ENCODE measurements at places on chromosomes 2 and 18. TPM values are rescaled to one million over a fixed set of nuclear protein-coding genes. Genes with fewer than 3 reads are reported as not detected.

The PLCL1 gene
- 2.5 TPM for total RNA-seq

The EPHA4 gene
- 7.1 TPM for total RNA-seq

The IL36G gene
- total RNA-seq, result not detected

The SLC9A4 gene
- not detected for total RNA-seq

The VWA3B gene
- not detected for total RNA-seq

The COPS7B gene
- total RNA-seq, result 11.7 TPM

The KCNJ13 gene
- total RNA-seq, result not detected

The TTC21B gene
- total RNA-seq, result 23.6 TPM

The PPIG gene
- total RNA-seq, result 20.7 TPM

The IGFBP5 gene
- 246 TPM for total RNA-seq

The ST6GAL2 gene
- total RNA-seq, result 0.47 TPM

The SCN3A gene
- 3.5 TPM for total RNA-seq

The ANKZF1 gene
- total RNA-seq, result 15.4 TPM

The FAM110C gene
- total RNA-seq, result under 0.01 TPM

The CD8B2 gene
- 0.23 TPM for total RNA-seq

The OXER1 gene
- under 0.01 TPM for total RNA-seq

The UGT1A7 gene
- total RNA-seq, result not detected

The PDK1 gene
- 32.8 TPM for total RNA-seq

The C2orf81 gene
- total RNA-seq, result 0.98 TPM

The EVX2 gene
- total RNA-seq, result not detected

The COL4A3 gene
- 8.3 TPM for total RNA-seq

The KIF5C gene
- total RNA-seq, result 0.08 TPM

The SAG gene
- not detected for total RNA-seq

The CNDP1 gene
- not detected for total RNA-seq

The DSG1 gene
- total RNA-seq, result not detected

The NFATC1 gene
- 1.3 TPM for total RNA-seq

The GDF7 gene
- under 0.01 TPM for total RNA-seq

The ACVR1C gene
- 0.08 TPM for total RNA-seq

The NT5C1B gene
- not detected for total RNA-seq

The INPP1 gene
- 4.9 TPM for total RNA-seq

The WDR54 gene
- 31.8 TPM for total RNA-seq

The DOCK10 gene
- total RNA-seq, result 1.3 TPM

The C1GALT1C1L gene
- total RNA-seq, result 0.30 TPM

The SPC25 gene
- total RNA-seq, result not detected

The CNTNAP5 gene
- total RNA-seq, result not detected

The ASXL3 gene
- total RNA-seq, result 1.8 TPM

The ABCG5 gene
- total RNA-seq, result not detected

The DSG2 gene
- 8.9 TPM for total RNA-seq

The ANKRD30B gene
- total RNA-seq, result 0.23 TPM

The GALNT14 gene
- 0.12 TPM for total RNA-seq

The RNF152 gene
- 33.3 TPM for total RNA-seq

The MROH2A gene
- total RNA-seq, result 0.15 TPM

The POU3F3 gene
- total RNA-seq, result 2.3 TPM

The C2orf66 gene
- 0.08 TPM for total RNA-seq

The PAX3 gene
- total RNA-seq, result 7.6 TPM

The EFEMP1 gene
- 4,421 TPM for total RNA-seq

The NAT8 gene
- total RNA-seq, result not detected

The CIB4 gene
- total RNA-seq, result not detected

The HOXD13 gene
- not detected for total RNA-seq

The ALLC gene
- not detected for total RNA-seq

The AGFG1 gene
- total RNA-seq, result 33.2 TPM

The EGR4 gene
- total RNA-seq, result not detected

The SKOR2 gene
- not detected for total RNA-seq
